ENCODE measurements at places on chromosomes 11 and 22.

GRCh38 chr22:20656516-20656901, 117.4 kb upstream of the SERPIND1 start:
- no peak for DNase-seq

DNA sequence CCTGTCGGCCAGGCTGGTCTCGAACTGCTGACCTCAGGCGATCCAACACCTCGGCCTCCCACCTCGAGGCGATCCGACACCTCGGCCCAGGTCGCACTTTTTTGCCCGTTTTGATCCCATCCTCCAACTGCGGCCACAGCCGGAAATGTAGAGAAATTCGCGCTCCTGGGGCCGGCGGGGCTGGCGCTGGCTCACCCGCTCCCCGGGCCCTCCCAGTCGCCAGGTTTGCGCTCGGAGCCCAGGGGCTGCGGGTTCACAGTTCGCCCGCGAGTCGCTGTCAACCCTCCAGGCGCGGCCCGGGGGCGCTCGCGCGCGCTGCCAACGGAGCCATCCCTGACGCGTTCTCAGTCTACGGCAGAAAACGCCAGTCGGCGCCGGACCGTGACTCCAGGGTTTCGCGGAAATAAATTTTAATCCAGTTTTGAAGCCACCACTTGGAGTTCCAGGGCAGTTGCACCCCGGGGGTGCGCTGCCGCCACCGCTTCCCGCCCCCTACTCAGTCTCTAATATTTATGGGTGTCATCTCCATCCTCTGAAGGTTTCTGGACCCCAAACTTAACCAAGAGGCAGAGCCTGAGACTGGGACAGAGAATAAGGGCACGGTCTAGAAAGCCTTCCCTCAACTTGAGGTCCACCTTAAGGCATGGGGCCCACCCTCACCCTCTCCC, 1.5 kb upstream of the KLHDC7B start:
- peak; percentile 87 for DNase-seq

- DNase-seq: no peak
These were observed 74.2 kb downstream of the GRK3 start for GRCh38 chr22:25638638-25639037.

DNA sequence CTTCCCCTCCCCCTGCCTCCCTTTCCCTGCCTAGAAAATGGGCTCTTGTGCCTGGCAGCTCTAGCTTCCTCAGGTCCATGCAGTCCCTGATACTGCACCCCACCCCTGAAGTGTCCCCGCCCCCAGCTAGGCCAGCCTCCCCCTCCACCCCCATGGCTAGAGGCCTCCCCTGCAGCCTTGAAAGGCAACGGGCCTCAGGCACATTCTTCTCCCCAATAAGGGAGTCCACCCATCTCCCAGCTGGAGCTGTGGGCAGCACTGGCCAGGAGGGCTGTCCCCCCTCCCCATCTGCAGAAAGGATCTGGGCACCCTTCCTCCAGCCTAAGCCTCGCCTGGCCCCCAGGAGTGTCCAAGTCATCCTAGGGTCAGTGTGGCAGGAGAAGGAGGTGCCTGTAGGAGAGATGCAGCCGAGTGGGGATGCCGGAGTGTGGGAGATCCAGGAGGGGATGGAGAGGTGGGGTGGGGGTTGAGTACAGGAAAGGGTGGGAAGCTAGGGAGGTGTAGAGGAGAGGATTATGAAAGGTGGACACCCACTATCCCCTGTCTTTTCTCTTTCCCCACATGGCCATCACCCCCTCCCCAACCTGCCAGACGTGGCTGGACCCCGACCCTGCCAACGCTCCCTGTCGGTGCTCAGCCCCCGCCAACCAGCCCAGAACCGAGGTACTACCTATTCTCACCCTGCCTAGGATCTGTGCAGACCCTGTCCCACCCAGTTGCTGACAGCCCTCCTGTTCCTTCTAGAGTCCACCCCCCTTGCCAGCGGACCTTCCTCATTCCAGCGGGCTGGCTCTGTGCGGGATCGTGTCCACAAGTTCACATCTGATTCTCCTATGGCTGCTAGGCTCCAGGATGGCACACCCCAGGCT, 9.3 kb downstream of the SMTN start:
- DNase-seq: no peak

GRCh38 chr11:7971846-7972245, 6.6 kb upstream of the NLRP10 start:
- no peak for DNase-seq

- peak; percentile 70 for DNase-seq
These were observed 21.8 kb downstream of the SNX19 start for GRCh38 chr11:130894322-130895025.

- DNase-seq: no peak
These were observed 7.6 kb upstream of the SERPINH1 start for GRCh38 chr11:75554258-75555022.

DNA sequence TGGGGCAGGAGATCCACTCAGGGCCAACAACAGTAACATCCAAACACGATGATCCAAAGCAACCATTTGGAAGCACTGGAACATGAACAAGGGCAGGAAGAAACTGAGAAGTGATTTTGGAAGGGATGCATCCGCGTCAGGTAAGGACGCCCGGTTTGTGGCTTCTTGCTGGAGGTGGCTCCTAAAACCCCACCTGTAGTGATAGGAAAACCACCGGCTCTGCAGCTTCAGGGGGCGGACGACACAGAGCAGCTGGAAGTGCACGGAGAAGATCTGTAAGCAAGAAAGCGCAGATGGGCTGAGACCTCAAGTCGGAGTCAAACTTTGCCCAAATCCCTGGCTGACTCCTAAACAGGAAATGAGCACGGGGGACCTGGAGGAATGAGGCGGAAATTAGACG, 1066.1 kb downstream of the BRD1 start:
- DNase-seq: no peak
